ENCODE measurements at places on chromosomes 11 and 22.

DNA sequence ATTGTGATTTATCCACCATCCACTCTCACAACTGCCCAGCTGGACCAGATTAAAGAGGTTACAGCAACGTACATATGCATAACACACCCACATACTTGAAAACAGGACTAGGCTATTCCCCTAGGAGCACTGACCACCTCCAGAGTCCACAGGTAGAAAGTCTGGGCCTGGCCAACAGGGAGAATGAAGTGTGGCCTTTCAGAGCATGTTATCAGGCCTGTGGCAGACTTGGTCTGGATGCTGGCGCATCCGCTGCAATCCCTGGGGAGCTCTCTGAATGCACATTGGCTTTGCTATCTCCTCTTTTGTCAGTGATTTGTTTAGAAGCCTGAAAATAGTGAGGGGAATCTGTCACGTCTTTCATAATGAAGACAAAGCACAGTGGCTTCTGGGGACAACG is 86.7 kb downstream of the C11orf58 start:
- no peak for DNase-seq

DNA sequence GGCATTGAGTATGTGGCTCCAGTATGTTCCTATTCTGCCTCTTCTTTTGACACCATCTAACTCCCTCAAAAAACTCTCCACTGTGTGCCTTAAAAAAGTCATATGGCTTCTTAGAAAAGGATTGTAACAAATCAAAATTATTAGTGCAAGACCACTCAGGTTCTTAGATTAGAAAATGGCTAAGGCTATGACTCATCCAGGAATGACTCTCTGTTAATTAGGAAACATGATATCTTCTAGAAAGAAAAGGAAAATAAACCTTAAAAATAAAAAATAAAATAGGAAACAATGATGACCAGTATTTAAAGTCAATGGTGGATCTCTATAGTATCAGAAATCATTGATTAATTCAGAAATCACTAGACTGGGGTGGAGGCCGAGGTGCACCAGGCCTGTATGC is 21.7 kb downstream of the SLC25A17 start:
- DNase-seq = no peak

DNA sequence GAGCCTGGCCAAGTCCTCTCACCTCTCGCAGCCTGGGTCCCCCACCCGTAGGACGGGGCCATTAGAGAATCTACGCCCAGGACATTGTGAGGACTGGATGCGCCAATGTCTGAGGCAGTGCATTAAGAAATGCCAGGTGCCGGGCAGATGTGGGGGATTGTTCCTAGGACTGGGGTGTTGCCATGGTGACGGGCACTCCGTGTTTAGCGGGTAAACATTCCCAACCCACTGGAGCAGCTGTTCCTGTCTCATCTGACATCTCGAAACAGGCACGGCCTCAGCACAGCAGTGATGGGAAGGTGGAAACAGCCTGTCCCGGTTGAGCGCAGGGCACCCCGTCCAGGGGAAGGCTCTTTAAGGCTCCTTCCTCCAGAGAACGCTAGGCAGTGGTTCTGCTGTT is 99.6 kb upstream of the RTL6 start:
- peak; percentile 63 for DNase-seq

- peak; percentile 59 for DNase-seq
These were observed 29.4 kb downstream of the GUCD1 start for GRCh38 chr22:24525416-24526037.

DNA sequence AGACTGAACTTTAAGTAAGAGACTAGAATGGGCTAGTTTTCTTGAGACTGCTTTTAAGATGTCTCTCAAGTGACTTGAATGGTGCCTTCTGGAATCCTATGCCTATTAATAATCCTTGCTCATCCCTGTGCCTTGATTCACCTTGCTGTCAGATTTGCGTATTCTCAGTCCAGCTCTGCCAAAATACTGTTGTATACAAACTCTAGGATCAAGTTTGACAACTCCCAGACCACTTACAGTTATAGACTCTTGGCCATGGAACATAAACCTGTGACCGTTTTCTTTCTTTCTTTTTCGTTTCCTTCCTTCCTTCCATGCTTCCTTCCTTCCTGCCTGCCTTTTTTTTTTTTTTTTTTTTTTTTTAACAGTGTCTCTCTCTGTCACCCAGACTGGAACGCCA is 2390.9 kb upstream of the RAG2 start:
- no peak for DNase-seq

- no peak for DNase-seq
These were observed 1517.5 kb upstream of the TENM4 start for GRCh38 chr11:80958361-80958760.

GRCh38 chr11:14346303-14346955 is 12.6 kb downstream of the RRAS2 start:
- no peak for DNase-seq

DNA sequence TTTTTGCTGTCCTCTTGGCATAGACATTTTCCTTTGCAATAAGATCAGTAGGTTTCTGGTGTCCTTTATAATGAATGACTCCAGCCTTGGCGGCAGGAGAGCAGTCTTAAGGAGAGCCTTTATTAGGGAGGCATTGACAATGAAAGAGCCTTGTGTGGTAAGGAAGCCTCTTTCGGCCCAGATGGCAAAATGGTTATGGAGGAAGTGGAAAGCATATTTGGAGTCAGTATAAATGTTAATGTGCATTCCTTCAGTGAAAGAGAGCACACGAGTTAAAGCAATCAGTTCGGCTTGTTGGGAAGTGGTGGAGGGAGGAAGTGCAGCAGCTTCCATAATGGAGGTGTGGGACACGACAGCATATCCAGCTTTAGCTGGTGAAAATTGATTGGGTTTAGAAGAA is 18.1 kb upstream of the ANO1 start:
- no peak for DNase-seq

GRCh38 chr11:14308114-14308896 is 50.7 kb downstream of the RRAS2 start:
- peak; percentile 19 for DNase-seq

DNA sequence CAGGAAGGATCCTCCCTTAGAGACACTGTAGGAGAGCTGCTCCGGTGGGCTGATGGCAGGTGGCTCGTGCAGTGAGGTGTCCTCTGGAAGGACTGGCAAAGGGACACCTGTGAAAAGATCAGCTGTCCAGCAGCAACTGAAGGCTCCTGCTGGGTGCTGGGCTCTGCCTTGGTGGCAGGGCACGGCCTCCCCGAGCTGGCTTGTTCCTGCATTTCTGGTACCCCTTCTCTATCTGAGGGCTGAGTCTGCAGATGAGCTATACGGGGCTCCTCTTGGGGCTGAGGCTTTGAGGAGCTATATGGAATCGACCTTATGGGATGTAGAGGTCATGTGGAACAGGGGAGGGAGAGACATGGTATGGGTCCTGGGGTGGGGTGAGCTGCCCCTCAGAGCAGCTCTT is 875.8 kb downstream of the BRD1 start:
- no peak for DNase-seq

GRCh38 chr11:33931067-33931466 is 39.2 kb upstream of the LMO2 start:
- DNase-seq = no peak

- DNase-seq = no peak
These were observed 6.3 kb downstream of the KCNJ11 start for GRCh38 chr11:17382046-17382728.

DNA sequence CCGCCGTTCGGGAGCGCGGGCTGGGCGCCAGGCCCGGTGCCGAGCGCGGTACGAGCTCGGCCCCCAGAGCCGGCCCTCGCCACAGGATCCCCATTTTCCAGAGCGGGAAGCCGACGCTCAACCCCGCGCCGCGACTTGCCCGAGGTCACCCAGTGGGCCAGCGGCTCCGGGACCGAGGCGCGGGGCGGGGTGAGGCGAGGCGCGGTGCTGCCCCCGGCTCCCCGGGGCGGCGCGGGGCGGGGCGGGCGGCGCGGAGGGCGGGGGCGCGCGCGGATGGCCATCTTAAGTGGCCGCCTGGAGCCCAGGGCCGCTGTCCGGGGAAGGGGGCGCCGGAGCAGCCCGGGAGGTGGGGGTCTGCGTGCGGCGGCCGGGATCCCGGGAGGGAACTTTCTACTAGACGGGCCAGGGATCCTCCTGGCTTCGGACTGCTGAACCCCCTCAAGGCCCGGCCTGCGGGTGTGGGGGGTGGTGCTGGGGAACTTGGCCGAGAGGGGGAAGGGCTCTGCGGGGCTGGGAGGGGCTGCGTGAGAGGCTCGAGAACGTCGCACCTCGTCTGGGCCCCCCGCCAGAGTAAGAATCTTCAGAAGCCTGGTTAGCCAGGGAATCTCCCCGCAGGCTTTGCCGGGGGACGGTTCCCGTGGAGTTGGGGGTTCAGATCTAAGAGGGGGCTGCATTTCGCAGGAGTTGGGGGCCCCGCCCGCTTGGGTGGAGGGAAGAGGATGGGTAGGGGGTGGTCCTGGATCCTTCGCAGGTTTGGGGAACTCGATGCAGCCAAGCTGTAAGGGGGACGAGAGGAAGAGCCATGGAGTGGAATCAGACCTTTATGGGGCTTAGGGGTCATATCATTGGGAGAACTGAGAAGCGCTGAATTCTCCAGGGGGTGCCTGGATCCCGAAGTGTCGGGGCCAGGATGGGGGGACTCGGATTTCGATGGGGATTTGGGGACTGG is 678 bp upstream of the INPPL1 start:
- DNase-seq = peak; percentile 88

DNA sequence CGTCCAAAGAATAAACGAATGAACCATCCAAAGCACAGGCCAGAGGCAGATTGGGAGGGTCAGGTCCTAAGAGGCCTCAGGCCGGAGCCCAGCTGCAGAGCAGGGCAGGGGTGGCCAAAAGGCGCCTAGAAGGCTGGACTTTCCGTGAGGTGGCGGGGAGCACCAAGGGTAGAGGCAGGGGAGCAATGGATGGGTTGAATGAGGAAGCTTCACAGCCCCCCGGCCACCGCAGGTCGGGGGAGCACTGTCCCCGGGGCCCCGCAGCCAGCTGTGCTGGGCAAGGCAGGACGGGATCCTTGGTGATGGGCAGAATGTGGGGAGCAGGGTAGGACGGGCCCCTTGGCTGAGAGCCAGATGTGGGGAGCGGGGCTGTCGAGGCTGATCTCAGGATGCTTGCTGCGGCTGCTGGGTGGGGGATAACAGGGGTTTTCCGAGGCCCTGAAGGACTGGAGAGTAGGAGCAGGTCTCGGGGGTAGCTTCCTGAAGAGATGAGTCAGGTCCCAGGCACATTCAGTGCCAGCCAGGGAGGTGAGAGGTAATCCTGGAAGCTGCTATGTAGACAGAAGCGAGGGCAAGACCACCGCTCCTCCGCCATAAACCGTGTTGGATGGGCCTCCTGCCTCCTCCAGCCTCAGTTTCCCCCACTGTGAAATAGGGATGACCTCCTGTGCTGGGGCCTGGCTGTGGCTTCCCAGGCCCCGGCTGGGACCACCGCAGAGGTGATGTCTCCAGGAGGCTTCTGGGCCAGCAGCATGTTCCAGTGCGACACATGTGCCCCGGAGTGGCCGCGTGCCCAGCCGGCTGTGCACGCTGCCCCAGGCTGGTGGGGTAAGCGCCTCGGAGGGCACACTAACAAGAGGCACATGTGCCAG is 34.6 kb upstream of the KCNQ1OT1 start:
- DNase-seq = no peak

DNA sequence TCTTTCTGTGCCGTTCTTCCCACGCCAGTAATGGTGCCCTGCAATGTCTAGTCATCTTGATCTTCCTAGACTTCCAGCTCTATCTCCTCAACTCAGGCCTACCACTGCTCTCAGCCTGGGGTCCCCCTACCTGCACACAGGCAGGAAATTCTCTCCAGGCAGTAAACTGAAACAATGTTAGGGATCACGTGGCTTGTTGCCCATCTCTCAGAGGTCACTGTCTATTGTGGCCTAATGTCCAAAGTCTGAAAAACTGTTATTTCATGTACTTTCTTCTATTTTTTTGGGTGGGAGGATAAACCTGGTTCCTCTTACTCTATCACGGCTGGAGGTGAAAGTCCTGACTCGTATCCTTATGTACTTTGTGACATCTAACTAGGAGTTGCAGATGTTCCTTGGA is 59.1 kb downstream of the CCDC34 start:
- no peak for DNase-seq

GRCh38 chr11:9160166-9160565 is 68.8 kb upstream of the SCUBE2 start:
- DNase-seq = no peak

DNA sequence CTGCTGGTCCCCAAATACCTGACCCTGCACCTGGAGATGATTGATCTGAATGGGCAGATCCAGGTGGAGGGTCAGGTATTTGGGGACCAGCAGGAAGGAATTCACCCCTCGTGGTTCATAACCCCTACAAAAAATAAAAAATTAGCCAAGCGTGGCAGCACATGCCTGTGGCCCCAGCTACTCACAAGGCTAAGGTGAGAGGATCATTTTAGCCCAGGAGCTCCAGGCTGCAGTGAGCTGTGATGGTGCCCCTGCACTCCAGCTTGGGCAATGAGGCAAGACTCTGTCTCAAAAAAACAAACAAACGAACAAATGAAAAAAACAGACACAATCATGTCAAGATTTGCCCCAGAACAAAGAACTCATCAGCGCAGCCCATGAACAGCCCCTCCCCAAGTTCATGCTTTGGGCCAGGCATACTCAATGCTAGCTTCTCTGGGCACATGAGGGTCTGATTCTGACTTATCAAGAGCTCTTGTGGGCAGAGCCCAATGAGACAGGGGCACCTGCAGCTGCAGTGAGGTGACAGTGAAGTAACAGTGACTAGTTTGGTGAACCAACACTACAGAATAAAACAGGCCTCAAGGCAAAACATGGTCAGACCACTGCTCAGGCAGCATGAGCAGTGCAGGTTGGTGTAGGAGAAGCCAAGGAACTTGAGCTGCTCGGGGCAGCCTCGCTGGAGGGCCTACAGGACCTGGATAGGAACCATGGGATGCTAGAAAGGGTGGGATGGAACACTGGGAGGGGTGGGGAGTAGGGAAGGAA is 10.2 kb upstream of the FCHSD2 start:
- no peak for DNase-seq

- DNase-seq = peak; percentile 70
These were observed 3.5 kb upstream of the KRTAP5-6 start for GRCh38 chr11:1693327-1694063.

DNA sequence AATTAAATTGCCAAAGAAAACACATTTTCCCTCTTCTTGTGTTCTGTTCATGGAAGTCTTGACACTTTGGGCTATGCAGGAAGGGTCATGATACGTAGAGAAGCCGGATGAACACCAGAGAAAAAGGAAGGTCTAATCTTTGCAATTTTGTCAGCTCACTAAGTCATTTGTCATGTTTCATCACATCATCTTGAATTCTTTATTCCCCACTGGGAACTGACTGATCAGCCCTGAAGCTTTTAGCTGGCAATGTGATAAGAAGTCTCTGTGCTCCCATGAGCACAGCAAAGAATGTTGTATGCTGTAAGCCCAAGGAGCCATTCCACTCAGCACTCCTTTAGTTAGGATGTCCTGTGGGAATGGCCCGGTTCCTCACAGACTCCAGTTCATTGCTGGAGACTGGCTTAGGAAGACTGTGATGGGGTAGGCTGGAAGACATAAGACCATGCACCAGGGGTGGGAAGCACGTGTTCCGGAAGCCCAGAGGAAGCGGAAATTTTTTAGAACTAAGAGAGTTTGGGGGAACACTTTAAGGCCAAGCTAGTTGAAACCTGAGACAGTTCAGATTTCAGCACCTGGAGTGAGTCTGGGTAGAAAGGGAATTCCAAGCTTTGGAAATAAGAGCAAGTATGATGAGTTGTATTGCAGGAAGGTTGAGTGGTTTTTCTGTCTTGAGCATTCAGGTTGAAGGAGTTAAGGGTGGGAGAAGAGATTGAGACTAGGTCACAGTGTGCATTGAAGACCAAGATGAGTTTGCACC is 306.7 kb upstream of the MTNR1B start:
- no peak for DNase-seq
